ENCODE measurements at places on chromosomes 5 and 9.
A peak's percentile ranks its signal among the peaks of the same experiment; 100 is the strongest.

- DNase-seq = no peak
These were observed 1.1 kb downstream of the CNOT6 start for GRCh38 chr5:180495292-180495691.

DNA sequence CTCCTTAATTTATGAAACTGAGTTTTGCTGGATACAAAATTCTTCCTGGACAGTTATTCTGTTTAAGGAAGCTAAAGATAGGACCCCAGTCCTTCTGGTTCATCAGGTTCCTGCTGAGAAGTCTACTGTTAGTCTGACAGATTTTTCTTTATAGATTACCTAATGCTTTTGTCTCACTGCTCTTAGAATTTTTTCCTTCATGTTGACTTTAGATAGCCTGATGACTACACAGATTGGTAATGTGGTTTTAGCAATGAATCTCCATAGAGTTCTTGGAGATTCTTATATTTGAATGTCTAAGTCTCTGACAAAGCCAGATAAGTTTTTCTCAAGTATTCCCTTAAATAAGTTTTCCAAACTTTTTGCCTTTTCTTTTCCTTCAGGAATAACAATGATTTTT, 419.7 kb downstream of the CDH10 start:
- DNase-seq = no peak

DNA sequence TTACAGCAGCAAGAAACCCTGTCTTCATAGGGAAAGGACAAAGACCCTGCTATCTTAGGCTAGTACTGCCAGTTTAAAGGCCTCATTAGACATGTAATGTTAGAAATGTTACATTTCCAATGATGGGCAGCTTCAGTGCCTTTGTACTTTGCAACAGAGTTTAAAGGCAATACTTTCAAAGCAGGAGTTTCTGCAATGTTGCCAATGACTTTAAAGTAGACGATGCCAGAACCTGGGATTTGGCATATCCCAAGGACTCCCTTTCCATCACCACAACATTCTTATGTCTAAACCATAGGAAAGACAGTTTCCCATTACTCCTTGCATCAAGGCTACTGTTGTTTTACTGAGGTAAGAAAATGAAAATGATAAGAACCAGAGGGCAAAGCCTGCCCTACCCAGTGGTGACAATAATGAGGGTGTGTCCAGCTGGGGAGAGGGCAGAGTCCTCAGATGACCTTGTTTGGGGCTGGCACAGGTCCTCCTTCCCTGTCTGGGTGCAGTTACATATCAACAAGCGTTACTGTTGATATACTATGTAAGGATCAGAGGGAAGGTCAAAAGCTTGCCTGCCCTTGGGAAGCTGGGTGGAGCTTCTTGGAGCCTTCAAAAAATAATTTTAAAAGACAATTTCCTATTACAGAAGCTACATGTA, 27.5 kb upstream of the MLANA start:
- no peak for DNase-seq

- peak; percentile 29 for DNase-seq
These were observed 14.2 kb downstream of the GLIPR2 start for GRCh38 chr9:36150574-36151315.

GRCh38 chr9:18791074-18791473, 241.9 kb downstream of the SAXO1 start:
- DNase-seq = peak; percentile 39

GRCh38 chr5:36605241-36605640, 1.2 kb upstream of the SLC1A3 start:
- no peak for DNase-seq

GRCh38 chr5:3412146-3412545, 183.5 kb upstream of the IRX1 start:
- DNase-seq = no peak

DNA sequence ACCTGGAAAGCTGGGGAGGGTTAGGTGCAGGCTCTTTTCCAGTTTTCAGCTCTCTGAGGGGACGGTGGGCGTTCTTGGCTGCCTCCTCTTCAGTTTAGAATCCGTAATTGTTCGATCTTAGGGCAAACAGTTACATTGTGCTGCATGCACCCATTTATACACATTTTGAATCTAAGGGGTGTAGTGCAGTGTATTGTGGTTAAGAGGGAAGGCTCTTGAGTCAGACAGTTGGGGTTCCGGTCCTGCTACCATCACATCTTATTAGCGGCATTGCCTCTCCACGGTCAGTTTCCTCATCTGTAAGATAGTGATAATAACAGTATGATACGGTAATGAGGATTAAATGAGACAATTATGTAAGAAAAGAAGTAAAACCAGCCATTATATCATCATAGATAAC, 625 bp downstream of the EXOSC2 start:
- DNase-seq = no peak

- DNase-seq = no peak
These were observed 156.1 kb upstream of the DAB2 start for GRCh38 chr5:39580702-39581453.

DNA sequence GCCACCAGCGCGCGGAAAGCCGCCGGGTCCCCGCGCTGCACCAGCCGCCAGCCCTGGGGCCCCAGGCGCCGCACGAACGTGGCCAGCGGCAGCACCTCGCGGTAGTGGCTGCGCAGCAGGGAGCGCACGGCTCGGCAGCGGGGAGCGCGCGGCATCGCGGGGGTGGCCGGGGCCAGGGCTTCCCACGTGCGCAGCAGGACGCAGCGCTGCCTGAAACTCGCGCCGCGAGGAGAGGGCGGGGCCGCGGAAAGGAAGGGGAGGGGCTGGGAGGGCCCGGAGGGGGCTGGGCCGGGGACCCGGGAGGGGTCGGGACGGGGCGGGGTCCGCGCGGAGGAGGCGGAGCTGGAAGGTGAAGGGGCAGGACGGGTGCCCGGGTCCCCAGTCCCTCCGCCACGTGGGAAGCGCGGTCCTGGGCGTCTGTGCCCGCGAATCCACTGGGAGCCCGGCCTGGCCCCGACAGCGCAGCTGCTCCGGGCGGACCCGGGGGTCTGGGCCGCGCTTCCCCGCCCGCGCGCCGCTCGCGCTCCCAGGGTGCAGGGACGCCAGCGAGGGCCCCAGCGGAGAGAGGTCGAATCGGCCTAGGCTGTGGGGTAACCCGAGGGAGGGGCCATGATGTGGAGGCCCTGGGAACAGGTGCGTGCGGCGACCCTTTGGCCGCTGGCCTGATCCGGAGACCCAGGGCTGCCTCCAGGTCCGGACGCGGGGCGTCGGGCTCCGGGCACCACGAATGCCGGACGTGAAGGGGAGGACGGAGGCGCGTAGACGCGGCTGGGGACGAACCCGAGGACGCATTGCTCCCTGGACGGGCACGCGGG, at the start of gene TERT:
Gene TERT (minus strand): TSS at position 234 of the 815 bp plus-strand sequence. CDS start 79 bp downstream, at position 155.
- DNase-seq = no peak

GRCh38 chr9:89730715-89731114, 125.9 kb downstream of the GADD45G start:
- DNase-seq = peak; percentile 33

DNA sequence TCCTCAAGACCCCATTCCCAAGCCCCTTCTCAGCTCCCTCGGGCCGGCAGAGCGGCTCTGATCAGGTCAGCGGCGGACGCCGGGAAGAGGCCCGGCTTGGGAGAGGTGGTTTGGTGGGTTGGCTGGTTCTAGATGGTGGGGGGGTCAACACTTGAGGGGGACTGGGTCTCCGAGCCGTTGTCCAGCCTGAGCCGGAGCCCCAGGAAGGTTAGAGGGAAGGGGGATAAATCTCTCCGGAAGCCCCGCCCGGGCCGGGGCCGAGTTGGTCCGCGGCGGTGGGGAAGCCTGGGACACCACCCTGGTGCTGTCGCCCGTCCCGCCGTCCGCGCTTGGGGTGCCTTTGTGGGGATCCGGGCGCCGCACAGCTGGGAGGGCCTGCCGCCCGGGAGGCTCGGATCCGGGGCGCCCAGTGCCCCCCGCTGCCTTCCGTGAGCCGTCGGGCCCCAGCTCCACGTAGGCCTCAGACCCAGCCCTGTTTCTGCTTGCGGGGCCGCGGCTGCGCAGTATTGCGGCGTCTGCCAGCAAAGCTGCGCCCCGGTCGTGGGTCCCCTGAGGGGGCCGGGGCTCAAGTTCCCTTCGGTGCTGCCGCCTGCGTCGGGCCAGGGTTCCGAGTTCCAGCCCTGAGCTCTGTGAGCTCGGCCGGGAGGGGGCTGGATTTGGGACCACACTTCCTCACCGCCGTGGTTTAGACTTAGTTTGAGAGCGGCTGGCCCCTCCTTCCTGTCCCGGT, 542 bp upstream of the TRIM52 start:
- peak; percentile 61 for DNase-seq

GRCh38 chr5:167271511-167271910, 1019.9 kb upstream of the WWC1 start:
- no peak for DNase-seq

GRCh38 chr5:146633323-146633764, 117.4 kb upstream of the GPR151 start:
- no peak for DNase-seq

- no peak for DNase-seq
These were observed 24.0 kb downstream of the BTNL8 start for GRCh38 chr5:180922932-180923331.

GRCh38 chr9:84339962-84340361, 596 bp downstream of the SLC28A3 start:
- no peak for DNase-seq

- no peak for DNase-seq
These were observed 47.0 kb upstream of the MROH2B start for GRCh38 chr5:41118177-41118576.

DNA sequence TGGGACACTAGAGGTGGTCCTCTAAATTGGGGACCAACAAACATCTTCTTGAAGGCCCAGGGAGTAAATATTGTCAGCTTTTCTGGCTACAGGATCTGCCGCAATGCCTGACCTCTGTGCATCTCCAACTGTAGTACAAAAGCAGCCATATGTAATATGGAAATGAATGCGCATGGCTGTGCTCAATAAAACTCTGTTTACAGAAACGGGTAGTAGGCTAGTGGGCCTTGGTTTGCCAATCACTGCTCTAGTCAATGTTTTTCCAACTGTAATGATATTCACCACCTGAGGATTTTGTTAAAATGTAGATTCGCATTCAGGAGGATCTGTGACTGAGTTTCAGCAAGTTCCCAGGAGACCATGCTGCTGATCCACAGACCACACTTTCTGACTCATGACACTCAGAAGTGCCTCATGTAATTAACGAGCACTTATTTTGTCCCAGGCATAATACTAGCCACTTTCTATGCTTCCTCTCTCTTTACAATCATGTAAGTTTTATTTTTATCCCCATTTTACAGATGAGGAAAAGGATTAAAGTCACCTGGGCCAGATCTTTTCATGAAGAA, 96.9 kb downstream of the MED27 start:
- no peak for DNase-seq

- no peak for DNase-seq
These were observed 12.5 kb downstream of the WNT8A start for GRCh38 chr5:138096363-138096762.

DNA sequence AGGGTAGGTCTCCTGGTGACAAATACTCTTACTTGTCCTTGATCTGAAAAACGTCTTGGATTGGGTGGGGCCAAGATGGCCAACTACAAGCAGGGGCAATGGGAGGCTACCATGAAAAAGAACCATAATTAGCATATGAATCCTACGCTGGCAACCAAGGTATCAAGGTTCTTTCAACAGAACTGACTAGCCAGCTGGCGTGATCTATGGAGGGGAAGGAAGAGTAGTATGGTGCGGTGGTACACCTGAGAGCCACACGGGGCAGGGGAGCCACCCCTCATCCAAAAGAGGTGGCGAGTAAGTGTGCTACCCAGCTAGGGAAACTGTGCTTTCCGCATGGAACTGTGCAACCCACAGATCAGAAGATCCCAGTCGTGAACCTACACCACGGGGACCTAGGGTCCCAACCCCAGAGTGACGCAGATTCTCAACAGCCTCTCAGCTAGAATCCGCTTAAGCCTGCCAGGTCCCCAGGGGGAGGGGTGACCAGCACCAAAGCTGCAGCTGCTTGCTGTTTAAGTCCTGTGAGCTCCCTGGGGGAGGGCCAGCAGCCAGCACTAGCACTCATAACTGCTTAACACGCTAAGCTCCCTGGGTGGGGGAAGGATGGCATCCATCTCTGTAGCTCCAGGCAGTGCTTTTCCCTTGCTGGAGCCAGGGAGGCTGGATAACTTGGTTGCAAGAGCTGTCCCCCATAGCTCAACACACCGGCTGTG, 334.8 kb downstream of the FBXL17 start:
- DNase-seq = no peak

- DNase-seq = no peak
These were observed 43.5 kb upstream of the SLC12A7 start for GRCh38 chr5:1155191-1156032.

DNA sequence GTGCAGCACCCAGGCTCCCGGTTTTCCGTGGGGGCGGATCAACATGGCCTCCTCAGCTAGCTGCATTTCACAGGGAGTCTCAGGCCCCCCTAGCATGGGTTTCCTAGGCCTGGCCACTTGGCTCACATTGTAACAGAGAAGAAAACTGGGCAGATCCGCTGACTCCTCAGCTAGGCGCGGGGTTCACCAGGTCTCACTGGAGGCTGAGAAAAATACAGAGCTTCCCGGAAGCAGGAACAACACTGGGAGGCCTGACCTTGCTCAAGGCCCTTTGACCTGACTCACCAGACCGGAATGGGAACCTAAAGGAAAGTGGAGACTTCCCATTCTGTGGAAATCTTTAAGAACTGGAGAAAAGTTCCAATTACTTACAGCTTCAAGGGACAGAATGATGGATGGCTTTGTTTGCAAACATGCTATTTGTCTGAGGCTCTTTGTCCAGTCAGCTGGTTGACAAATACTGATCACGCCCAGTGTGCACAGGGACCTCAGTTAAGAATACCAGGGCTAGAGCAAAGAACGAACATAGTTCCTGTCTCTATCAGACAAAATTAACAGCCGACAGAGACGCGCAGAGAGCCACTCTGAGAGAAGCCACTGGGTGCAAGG, 88.7 kb upstream of the LRRTM2 start:
- DNase-seq = peak; percentile 58

GRCh38 chr5:170885256-170885655, 23.4 kb downstream of the RANBP17 start:
- DNase-seq = no peak

- no peak for DNase-seq
These were observed 26.5 kb downstream of the NANS start for GRCh38 chr9:98083061-98083501.

DNA sequence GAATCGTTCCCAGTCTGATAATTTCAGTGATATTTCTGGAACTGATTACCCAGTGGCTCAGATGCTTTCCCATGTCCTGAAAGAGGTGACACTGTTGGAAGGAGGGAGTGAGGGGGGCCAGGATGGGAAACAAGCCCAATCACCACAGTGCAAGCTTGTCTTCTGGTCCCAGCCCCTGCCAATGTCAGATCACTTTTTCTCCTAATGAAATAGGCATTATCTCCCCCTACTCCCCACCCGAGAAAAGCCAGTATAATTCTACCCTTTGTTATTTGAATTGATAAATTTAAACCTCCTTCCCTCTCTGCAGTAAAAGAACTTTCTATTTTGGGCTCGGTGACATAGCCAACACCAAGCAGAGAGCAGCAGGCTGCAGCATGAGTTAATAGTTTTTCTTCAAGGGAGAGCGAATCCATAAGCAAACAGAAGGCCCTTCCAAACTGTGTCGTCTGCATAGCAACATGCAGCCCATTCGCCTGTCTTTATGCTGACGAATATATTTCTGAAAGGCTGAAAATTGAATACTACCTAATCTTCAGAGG, 14.6 kb upstream of the PPP2CA start:
- peak; percentile 44 for DNase-seq

- DNase-seq = no peak
These were observed 1571.3 kb downstream of the MAT2B start for GRCh38 chr5:165076686-165077085.
